ENCODE measurements at places on chromosomes 6 and 20.

- DNase-seq, result no peak
Observed at GRCh38 chr6:142009647-142010046, 123.1 kb upstream of the GJE1 start.

DNA sequence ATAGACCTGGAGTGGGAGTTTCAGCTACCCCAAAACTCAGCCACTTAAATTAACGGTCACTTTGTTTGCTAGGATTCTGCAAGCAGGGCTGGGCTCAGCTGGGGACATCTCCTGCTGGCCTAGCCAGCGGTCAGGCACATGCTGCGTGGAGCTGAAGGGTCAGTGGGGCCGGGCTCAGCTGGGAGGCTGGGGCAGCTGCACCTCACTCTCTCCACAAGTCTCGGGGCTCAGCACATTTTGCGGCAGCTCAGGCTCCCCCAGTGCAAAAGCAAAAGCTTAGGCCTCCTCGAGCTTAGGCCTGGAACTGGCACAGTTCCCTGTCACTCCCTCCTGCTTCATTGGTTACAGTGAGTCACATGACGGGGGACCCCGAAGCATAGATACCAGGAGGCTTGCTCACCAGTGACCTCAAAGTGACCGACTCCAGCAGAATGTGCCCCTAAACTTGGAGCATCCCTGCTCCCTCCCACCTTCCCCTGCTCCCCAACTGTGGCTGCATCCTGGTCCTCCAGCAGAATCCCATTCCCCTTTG, 80.6 kb upstream of the CST7 start:
- no peak for DNase-seq

GRCh38 chr20:44743916-44744655, 1.6 kb upstream of the KCNK15 start:
- no peak for DNase-seq

- DNase-seq, result no peak
Observed at GRCh38 chr6:154580397-154581135, 70.1 kb upstream of the CNKSR3 start.

DNA sequence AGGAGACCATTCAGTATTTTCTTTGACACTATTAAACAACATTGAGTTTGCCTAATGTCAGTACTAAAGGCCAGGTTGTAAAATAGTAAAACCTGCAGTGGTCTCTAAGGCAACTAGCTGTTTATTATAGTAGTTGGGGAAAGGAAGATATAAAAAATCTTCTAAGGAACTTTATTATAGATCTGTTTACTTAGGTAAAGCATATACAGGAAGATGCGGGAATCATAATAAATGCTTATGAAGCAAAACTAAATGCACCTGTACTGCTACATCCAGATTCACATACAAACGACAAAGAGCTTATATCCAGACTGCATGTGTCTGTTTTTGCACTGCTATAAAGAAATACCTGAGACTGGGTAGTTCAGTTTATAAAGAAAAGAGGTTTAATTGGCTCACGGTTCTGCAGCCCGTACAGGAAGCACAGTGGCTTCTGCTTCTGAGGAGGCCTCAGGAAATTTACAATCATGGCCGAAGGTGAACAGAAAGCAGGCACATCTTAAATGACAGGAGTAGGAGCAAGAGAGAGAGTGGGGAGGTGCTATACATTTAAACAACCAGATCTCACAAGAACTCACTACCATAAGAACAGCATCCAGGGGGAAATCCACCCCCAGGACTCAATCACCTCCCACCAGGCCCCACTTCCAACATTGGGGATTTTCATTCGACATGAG, 8.7 kb upstream of the TRIM39 start:
- no peak for DNase-seq

GRCh38 chr20:41213150-41213820, 75.9 kb downstream of the PLCG1 start:
- no peak for DNase-seq

DNA sequence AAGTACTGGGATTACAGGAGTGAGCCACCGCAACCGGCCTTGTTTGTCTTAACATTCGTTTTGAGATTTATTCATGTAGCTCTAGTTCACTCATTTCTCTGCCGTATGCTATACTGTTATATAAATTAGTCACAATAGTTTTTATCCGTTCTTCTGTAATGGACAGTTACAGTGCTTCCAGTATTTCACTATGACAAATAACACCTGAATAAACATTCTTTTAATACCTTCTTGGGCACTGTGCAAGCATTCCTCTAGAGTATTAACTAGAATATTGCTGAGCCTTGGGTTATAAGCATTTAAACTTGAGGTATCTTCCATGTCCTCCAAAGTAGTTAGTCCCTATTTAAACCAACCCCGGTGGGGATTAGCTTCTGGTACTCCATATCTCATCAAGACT, 45.6 kb downstream of the STK38 start:
- no peak for DNase-seq

DNA sequence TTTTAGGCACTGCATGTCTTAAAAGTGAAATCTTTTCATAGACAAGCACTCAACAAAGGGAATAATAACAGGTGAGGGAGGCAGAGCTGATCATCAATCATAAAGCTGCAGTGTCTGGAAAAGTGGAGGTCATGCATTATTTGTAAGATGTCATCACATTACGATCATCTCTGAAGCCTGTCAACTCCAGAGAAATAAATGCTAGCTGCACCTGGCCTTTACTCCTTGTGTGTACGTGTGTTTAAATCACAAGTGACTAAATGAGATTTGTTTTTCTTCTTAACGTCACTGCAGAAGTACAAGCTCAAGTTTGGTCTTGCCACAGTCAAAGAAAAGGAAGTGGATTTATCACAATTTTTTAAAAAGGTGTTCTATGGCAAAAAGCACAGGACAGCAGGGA, 275.5 kb upstream of the SGK1 start:
- no peak for DNase-seq

GRCh38 chr20:41095110-41095969, 42.0 kb upstream of the PLCG1 start:
- no peak for DNase-seq

DNA sequence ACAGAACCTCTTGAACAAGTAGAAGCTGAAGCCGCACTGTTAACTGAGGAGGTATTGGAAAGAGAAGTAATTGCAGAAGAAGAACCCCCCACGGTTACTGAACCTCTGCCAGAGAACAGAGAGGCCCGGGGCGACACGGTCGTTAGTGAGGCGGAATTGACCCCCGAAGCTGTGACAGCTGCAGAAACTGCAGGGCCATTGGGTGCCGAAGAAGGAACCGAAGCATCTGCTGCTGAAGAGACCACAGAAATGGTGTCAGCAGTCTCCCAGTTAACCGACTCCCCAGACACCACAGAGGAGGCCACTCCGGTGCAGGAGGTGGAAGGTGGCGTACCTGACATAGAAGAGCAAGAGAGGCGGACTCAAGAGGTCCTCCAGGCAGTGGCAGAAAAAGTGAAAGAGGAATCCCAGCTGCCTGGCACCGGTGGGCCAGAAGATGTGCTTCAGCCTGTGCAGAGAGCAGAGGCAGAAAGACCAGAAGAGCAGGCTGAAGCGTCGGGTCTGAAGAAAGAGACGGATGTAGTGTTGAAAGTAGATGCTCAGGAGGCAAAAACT, 40.1 kb downstream of the ZBTB2 start:
- no peak for DNase-seq

- no peak for DNase-seq
Observed at GRCh38 chr6:118509009-118509617, 39.0 kb upstream of the PLN start.

GRCh38 chr6:55941702-55942101, 66.3 kb upstream of the BMP5 start:
- DNase-seq, result no peak

- DNase-seq, result no peak
Observed at GRCh38 chr6:404685-405423, 13.3 kb downstream of the IRF4 start.

- DNase-seq, result no peak
Observed at GRCh38 chr6:35413911-35414310, 38.2 kb upstream of the FANCE start.

- DNase-seq, result no peak
Observed at GRCh38 chr6:3625149-3625979, 126.1 kb downstream of the PXDC1 start.

DNA sequence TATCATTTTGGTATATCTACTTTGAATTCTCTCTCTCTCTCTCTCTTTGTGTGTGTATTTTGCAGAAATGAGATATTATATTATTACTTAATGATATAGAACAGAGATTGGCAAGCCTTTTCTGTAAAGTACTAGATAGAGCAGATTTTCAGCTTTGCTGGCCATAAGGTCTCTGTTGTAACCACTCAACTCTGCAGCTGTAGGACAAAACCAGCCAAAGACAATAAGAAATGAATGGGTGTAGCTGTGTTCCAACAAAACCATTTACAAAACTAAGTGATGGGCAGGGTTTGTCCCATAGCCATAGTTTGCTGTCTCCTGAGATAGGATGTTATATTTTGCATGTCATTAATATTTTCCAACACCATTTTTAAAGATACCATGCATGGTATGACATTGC, 91.2 kb upstream of the TSHZ2 start:
- no peak for DNase-seq

GRCh38 chr6:31359581-31359980, 2.6 kb upstream of the HLA-B start:
- no peak for DNase-seq

DNA sequence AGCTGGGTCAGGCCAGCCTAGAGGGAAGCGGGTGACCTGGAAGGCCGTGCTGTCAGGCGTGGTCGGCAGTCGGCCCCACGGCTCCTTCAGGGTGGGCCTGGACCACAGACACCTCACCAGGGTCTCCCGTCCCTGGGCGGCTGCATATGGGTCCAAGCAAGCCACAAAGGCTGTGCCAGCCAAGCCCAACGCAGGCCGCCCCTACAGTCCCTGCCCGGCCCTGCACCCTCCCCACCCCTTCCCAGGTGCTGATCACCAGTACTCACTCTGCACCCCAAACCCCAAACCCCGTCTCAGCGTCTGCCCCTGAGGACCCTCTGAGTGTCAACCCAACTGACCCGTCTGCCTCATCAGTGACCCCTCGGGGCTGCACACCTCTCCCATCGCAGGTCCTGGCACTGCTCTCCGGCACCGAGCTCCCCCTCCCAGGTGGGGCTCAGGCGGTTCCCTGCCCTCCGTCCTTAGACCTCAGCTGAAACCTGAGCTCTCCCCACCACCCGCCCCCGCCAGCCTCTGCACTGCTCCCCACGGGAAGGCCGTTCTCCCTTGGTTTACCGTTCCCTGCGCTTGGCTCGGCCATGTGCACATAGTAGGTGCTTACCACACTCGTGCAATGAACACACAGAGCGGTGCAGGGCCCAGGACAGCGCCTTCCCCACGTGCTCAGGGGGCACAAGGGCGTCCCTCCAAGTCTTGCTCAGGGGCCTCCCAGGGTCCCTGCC, 1.5 kb upstream of the PPDPF start:
- no peak for DNase-seq

- no peak for DNase-seq
Observed at GRCh38 chr6:62492192-62492822, 206.3 kb upstream of the KHDRBS2 start.

DNA sequence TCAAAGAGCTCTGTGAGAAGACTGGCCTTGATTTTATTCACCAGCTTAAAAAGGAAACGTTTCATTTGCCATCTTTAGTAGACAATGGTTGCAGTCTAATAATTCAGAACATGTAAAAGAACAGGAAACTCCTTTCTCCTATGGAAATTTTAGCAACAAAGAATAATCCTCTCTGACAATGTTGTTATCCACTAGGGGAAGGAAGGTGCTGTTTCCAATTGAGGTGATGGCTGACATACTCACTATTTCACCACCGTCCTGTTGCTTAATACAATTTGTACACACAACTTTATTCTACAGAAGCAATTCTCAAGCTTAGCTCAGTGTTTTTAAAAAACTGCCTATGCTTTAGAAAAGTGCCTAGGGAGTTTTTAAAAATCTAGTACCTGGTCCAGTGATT, 192.7 kb downstream of the ARHGAP18 start:
- DNase-seq, result no peak

GRCh38 chr6:125942672-125943527, 13.7 kb upstream of the HINT3 start:
- no peak for DNase-seq

GRCh38 chr20:37406010-37406998, 60.4 kb downstream of the SRC start:
- DNase-seq, result no peak

DNA sequence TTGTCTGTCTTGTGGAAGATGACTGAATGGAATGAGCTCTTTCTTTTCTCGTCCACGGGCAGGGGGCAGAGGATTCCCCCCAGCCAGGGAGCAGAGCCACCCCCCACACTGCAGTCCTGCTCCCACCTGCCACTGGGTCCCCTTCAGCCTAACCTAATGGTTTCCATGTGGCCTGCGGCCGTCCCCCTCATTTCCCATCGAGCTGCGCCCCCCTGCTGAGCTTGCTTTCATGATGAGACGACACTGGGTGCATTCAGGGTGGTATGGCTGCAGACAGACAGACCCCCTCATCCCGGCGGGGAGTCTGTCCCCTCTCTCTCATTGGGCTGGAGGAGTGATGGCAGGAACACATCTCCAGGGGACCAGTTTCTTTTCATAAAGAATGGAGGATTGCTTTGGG, 140.8 kb downstream of the DTNBP1 start:
- no peak for DNase-seq

GRCh38 chr20:57198132-57199072, 68.0 kb downstream of the BMP7 start:
- no peak for DNase-seq

DNA sequence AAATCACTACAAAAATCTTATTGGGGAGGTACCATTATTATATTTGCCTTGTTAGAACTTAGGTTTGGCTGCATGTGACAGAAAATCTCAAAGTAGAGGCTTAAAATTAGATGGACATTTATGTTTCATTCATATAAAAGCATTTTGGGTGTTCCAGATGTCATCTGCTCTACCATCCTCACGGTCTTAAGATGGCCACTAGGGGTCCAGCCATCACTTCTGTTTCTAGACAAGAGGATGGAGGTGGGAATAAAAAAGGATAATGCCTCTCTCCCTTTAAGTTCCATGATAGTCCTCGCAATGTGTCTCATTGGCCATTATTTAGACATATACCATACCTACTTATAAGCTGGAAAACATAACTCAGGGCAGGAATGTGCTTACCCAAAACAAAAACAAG, 929.5 kb downstream of the KIF16B start:
- no peak for DNase-seq

DNA sequence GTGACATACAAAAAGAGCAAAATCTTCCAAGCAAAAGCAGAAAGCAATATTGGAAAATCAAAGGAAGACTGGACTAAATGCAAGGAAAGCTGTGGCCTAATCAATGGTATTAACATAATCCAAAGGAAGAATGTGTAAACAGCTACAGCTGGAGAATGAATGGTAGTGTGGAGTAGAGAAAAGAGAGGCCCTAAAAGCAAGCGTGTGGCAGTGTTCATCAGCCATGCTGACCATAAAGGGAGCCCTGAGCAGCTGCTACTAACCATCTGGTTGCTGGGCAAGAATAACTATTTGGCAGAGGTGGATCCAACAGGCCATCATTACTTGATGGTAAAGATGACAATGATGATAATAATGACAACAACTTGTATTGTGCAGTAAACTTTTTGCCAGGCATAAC, 148.5 kb upstream of the BEND6 start:
- no peak for DNase-seq

GRCh38 chr6:3340358-3340802, 81.6 kb downstream of the PSMG4 start:
- no peak for DNase-seq

All from omental fat pad (tissue), 4 donors.